Smooth muscle cell of bladder (primary cell): ENCODE measurements at places on chromosomes 6 and 20. TPM values are rescaled to one million over a fixed set of nuclear protein-coding genes. Genes with fewer than 3 reads are reported as not detected.

Gene SASH1
- 33.7 and 43.3 TPM in 2 replicates for total RNA-seq

Gene BPIFB2
- not detected in 2 replicates for total RNA-seq

Gene TRIM10
- total RNA-seq: not detected in 2 replicates

Gene DOK5
- 8.1 and 20.7 TPM in 2 replicates for total RNA-seq

Gene VIP
- not detected in 2 replicates for total RNA-seq

Gene NFKBIL1
- total RNA-seq: 27.3 and 31.5 TPM in 2 replicates

Gene SLC22A7
- total RNA-seq: not detected in 2 replicates

Gene PLN
- 0.28 and 0.74 TPM in 2 replicates for total RNA-seq

Gene GPR63
- 1.0 and 1.4 TPM in 2 replicates for total RNA-seq

Gene C6orf163
- 1.1 and 1.8 TPM in 2 replicates for total RNA-seq

Gene CAPN11
- total RNA-seq: under 0.01 and 0.09 TPM in 2 replicates

Gene MPIG6B
- total RNA-seq: not detected in 2 replicates

Gene XKR7
- not detected in 2 replicates for total RNA-seq

Gene ECI2
- 90.5 and 100 TPM in 2 replicates for total RNA-seq

Gene TFAP2C
- total RNA-seq: under 0.01 TPM in 1 of 2 replicates, not detected in the other

Gene FHL5
- total RNA-seq: not detected in 2 replicates

Gene KIFC1
- 1.3 and 1.4 TPM in 2 replicates for total RNA-seq

Gene FNDC11
- total RNA-seq: 0.46 and 0.57 TPM in 2 replicates

Gene ZBTB46
- 4.6 and 9.7 TPM in 2 replicates for total RNA-seq

Gene TTK
- total RNA-seq: 2.8 and 4.0 TPM in 2 replicates

Gene GHRH
- not detected in 2 replicates for total RNA-seq

Gene HLA-DOA
- under 0.01 TPM in 1 of 2 replicates, not detected in the other for total RNA-seq
